ENCODE measurements at places on chromosomes 3 and 15.

DNA sequence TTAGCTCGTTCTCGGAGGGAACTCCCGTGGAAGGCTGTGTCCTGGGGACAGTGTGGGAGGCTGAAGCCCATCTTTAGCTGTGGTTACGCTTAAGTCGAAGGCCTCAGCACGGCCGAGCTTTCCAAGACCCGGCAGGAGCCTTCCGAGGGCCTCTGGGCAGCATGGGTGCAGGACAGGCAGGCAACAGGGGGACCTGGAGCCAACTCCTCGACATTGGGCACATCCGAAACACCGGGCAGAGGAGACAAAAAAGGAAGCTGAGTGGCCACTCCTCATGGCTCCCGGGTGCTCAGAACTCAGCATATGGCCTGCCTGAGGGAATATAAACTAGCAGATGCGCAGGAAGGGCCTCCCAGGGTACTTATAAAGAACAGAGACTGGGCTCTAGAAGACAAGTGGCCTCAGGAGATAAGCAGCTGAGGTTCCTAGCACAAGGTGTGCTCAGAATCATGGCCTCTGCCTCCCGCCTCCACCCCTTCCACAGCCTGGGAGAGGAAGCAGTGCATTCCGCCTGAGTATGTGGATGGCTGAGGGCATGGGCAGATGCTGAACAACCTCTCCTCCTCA, 34.1 kb downstream of the ABTB1 start:
- no peak for DNase-seq

DNA sequence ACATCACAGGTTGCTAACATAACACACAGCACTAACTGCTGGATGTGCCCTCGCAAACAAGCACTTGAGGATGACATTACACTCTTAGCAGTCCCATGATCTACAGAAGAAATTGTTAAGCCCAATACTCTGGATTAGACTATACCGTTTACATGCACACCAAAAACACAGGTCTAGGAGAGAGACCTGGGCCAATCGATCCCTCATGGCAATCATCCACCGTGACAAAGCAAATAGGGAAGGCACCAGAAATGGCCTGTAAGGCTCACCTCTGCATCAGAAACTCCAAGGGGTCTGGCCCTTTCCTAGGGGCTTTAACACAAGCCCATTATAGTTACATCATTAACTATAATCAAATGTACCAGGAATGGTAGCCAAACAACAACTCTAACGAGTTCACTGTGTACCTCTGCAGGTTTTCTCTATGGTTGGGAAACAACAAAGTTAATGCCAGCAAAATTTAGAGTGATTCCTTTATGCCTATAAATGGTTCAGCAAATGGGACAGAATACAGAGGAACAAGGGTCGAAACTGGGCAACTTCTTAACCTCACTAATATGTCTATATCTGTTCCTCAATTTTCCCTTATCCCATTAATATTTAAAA, 18.5 kb downstream of the TRANK1 start:
- DNase-seq = no peak

DNA sequence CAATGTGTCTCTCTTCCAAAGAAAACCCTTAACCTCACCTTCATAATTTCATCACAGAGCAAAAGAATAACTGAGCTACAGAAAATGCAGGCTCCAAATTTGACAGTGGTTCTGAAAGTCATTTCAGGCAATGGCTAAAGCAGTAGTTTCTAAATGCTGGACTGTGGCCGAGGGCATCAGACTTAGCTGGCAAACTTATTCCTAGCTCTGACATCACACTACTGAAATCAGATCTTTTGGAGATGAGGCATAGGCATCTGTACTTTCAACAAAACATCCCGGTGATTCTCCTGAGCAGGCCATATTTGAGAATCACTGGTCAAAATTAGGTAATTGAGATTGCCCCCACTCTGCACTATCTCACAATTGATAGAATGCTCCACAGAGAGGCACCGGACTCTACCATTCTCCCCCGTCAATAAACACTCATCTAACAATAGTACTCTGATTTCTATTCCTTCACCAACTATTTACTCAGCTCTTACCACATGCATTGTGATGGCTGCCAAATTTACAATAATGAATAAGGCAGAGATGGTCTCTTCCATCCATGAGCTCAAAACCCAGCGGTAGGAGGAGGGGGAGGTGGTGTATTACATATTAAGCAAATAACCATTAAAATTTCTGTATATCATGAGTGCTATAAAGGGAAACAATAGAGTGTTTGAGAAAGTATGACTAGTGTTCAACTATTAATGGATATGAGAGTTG, 57.3 kb upstream of the SPRED1 start:
- no peak for DNase-seq

GRCh38 chr3:78337801-78338211, 1297.9 kb downstream of the ROBO2 start:
- peak; percentile 35 for DNase-seq

DNA sequence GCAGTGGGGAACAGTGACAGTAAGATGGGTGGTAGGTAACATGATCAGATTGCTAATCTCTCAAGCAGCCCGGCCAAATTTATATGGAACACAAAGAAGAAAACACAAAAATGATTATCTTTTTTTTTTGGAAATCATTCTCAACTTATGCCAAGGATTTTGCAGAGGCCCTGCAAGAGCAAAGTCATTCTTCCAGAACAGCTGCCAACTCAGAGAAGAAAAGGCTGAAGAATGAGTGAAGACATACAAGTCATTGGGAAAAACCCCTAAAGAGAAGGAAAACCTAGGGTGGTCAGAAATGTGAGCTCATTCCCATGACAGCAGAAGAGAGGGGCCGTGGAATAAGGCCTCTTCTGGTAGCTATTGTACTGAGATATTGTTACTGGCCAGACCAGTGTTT, 246.7 kb downstream of the SHOX2 start:
- DNase-seq = no peak

GRCh38 chr3:31802981-31803740, 177.9 kb downstream of the OSBPL10 start:
- DNase-seq = no peak

GRCh38 chr3:25916321-25916720, 126.4 kb downstream of the OXSM start:
- no peak for DNase-seq

GRCh38 chr3:102449341-102449740, 14.5 kb downstream of the ZPLD1 start:
- DNase-seq = peak; percentile 12
